ENCODE measurements at places on chromosomes 5 and 9.

- DNase-seq, result peak; percentile 18
Observed at GRCh38 chr5:115170134-115170928, 623 bp upstream of the TRIM36 start.

GRCh38 chr9:38289866-38290245 lies 102.6 kb upstream of the ALDH1B1 start:
- DNase-seq, result no peak

DNA sequence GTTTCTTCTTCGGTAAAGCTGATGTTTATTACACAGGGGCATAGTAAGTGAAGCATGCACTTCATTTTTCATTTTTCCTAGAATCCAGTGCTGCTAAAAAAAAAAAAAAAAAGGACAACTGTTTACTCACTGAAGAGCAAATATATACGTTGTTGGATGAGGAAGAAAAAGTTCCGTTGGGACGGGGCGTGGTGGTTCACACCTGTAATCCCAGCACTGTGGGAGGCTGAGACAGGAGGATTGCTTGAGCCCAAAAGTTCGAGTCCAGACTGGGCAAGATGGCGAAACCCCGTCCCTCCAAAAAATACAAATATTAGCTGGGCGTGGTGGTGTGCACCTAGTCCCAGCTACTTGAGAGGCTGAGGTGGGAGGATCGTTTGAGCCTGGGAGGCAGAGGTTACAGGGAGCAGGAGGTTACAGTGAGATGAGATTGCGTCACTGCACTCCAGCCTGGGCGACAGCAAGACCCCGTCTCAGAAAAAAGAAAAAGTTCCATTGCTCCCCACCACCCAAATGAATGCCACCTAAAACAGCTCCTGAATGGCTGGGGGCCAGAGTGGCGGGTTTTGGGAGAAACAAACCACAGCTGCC lies 60.1 kb upstream of the GNE start:
- DNase-seq, result no peak

GRCh38 chr9:38031594-38031993 lies 37.4 kb downstream of the SHB start:
- no peak for DNase-seq

Data from fibroblast of mammary gland (primary cell).